Left ventricle myocardium superior (tissue), 1 donor: ENCODE measurements at places on chromosomes 6 and 20. TPM values are rescaled to one million over a fixed set of nuclear protein-coding genes. Genes with fewer than 3 reads are reported as not detected.
A peak's percentile ranks its signal among the peaks of the same experiment; 100 is the strongest.

ANKEF1 gene
- total RNA-seq = 1.3 TPM

PSORS1C1 gene
- total RNA-seq = 1.5 TPM

CDH4 gene
- not detected for total RNA-seq

NRSN2 gene
- 17.4 TPM for total RNA-seq

SMIM26 gene
- total RNA-seq = 112 TPM

PLCB1 gene
- total RNA-seq = 7.7 TPM

HRH3 gene
- total RNA-seq = not detected

TP53TG5 gene
- 2.1 TPM for total RNA-seq

LTB gene
- 0.40 TPM for total RNA-seq

- peak; percentile 79 for DNase-seq
These were observed 11.6 kb downstream of the LAMA5 start for GRCh38 chr20:62355516-62355877.

DNA sequence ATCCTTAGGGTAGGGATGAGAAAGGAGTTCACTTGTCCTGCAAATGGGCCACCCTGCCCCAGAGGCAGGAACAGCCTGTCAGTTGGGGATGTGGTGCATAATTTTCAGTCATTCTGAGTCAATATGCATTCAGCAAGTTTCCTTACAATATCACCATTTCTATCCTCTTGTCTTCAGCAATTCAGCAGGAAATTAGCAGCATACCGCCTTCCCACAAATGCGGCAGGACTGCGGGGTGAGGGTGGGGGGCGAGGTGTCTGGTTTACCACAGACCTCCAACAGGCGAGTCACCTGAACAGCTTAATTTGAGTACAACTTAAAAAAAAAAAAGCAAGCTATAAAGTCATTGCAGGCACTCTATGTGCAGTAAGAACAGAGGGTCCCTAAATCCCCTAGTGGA lies 126.8 kb downstream of the MAP3K7 start:
- no peak for DNase-seq

- DNase-seq = no peak
These were observed 17.5 kb downstream of the TMEM244 start for GRCh38 chr6:129843573-129843972.

DNA sequence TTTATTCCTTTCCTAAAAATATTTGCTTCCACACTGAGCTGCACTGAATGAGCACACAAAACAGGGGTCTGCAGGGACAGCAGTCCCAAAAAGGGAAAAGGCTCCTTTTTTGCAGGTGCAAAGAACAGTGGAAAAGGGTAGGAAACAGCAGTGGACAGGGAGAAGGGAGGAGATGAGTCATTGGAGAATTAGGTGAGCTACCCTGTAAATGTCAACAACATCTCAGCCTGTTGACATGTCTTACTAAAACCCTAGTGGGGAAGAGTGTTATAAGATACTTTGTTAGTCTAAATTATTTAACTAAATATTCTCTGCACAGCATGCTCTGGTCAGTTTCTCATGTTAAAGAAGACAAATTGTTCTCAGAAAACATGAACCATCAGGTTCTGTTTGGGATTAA lies 151.5 kb upstream of the FBXL4 start:
- no peak for DNase-seq

- no peak for DNase-seq
These were observed 55.3 kb upstream of the POPDC3 start for GRCh38 chr6:105235155-105235554.

DNA sequence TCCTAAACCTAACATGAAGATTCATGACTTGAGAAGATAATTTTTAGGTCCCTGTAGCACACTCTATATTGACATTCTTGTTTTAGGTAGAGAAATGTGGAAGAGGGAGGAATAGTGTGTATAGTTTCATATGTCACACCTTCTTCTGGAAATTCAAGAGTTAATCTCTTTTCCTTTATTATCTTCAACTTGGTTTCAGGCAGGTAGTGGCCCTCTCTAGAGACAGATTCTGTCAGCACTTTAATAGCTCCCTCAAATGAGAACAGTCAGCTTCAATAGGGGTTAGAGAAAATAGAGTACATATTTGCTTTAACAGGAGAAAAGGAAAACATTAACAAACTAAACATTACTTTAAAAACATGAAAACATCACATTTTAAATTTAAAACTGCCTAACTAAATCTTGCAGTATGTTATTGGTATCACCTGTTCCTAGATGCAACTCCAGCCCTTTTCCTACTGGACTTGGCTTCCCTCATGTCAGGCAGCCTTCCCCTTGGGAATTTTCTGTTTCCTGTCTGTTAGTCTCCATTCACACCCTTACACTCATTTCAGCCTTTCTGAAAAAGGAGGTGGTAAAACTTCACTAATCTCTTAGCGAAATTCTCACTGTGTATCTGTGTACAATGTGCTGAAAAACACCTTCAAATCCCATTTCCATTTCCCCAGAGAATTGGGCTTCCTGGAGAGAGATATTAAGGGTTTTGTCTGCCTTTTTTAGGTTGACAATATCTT lies 192.3 kb upstream of the RNF217 start:
- no peak for DNase-seq

DNA sequence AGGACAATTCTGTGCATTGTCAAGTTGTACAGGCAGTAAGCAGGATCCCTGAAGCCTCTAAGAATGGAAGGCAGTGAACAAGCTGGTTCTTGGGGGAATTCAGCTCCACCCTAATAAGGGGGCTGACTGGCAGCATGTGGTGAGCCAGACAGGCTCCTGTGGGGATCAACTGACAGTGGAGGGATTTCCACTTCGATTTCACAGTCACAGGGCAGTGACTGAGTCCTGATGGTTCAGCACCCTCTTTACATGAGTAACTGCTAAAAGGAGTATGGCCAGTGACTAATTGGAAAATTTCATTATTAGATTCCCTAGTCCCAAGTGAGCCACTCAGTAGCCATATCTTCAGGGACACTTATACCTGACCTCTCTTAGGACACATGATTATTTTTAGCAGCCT lies 78.4 kb downstream of the NDUFAF5 start:
- no peak for DNase-seq

DNA sequence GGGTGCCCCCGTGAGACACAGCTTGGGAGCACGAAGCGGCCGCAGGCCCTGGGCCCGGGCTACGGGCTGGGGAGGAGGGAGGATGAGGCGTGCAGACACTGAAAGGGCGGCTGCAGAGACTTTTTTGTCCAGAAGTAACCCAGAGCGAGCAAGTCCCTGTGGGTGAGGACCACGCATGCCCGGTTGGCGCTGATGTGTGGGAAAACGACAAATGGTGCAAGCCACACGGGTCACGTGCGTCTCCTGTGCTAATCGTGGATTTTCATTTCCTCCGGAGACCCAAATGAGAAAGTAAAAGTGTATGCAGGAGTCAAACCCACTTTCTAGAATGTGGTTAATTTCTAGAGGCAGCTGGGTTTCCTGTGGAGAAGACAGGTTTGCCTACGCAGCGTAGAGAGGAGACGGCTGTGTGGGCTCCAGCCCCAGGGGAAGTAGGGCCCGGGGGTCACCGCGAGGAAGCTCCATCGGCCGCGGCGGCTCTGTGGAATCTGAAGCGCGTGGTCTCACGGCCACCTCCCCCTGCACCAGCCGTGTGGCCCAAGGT lies 19.0 kb downstream of the DLL1 start:
- DNase-seq = peak; percentile 62

GRCh38 chr6:148455674-148456558 lies 113.3 kb downstream of the SASH1 start:
- DNase-seq = no peak

DNA sequence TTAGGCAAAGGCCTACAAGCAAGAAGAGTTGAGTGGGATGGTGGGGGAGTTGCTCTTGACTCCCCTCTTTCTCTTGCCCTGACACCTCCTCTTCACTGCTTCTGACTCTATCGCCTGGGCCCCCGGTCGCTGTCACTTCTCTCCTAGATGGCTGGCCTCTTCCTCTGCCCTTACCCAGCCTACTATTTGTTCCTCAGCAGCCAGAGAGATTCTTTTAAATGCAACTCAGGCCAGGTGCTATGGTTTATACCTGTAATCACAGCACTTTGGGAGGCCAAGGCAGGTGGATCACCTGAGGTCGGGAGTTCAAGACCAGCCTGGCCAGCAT lies 4.3 kb upstream of the PDYN start:
- DNase-seq = no peak

GRCh38 chr6:107813555-107814194 lies 10.4 kb downstream of the SCML4 start:
- no peak for DNase-seq

DNA sequence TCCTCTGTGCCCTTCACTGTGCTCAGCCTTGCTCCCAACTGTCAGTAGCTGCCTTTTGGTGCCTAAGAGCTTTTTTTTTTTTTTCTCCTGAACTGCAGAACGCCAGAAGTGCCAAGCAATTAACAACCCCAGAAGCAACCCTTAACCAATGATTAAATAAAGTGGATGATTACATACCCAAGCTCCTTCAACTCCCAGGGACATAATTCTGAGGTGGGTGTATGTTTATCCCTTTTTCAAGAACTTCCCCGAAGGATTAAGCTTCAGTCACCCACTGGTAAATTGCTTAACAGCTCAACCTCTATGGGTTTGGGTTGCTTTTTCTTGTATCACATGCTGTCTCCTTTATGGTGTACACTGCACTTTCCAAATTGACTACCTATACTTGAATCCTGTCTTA lies 41.1 kb downstream of the KLHL31 start:
- DNase-seq = no peak

GRCh38 chr20:62618611-62619529 lies 23.4 kb upstream of the SLCO4A1 start:
- peak; percentile 37 for DNase-seq
